NCI-H446 treated with DMSO at 0.1 percent for 48 hours (cell line): ENCODE measurements at places on chromosomes 11 and 22.

DNA sequence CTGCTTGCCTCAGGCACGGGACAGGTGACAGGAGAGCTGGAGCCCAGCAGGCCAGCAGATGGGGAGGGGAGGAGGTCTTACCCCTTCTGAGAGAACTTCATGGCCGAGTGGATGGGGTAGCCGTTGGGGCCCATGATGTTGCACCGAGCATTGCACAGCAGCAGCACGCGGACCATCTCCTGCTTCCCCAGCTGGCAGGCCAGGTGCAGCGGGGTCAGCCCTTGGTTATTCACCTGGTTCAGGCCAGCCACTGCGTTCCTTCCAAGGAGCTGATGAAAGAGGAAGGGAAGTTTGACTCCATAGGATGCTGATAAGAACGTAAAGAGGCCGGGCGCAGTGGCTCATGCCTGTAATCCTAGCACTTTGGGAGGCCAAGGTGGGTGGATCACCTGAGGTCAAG is 29.4 kb upstream of the BAIAP2L2 start:
- no peak for DNase-seq

GRCh38 chr11:58345204-58345603 is 13.7 kb downstream of the OR5B17 start:
- no peak for DNase-seq

GRCh38 chr11:94806419-94806818 is 38.3 kb downstream of the AMOTL1 start:
- no peak for DNase-seq

GRCh38 chr11:119712459-119713358 is 16.3 kb downstream of the NECTIN1 start:
- no peak for DNase-seq

GRCh38 chr11:76638270-76639197 is 32.0 kb downstream of the LRRC32 start:
- DNase-seq = no peak

DNA sequence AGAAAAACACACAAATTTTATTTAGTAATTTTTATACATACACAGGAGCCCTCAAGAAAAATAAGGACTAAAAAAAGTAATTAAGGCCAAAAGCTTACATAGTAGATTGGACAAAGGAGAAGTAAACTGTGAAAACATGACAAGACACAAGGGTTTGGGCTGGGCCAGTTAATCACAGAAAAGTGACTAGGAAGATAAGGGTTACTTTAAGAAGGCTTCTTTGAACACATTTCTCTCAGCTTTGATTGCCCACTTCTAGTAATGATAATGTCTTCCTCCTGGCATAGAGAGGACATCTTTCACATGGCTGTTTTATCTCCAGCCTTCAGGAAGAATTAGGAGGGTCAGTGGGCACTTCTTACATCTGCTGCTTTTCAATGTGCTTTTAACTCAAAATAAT is 3.4 kb downstream of the RNF141 start:
- no peak for DNase-seq

DNA sequence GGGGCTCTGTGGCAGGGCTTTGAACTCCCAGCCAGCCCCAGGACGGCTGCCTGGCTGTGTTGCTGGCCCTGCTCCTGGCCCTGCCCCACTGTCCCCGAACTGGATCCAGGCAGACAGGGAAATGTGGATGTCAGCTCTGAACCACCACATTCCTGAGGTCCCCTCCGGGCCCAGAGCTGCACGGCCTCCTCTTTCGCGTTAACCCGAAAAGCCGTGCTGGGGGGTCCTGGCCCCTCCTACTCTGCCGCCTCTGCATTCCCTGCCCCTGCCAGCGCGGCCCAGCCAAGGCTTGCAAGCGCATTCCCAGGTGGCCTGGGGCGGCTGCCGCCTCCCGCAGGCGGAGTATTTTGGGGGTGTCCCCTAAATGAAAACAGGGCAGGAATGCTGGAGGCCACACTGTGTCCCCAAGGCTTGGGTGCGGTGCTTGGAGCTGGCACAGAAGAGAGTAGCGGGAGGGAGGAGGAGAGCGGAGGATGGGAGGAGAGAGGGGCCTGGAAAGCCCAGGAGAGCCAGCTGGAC is 5.4 kb downstream of the LINC01488 start:
- no peak for DNase-seq

- DNase-seq = no peak
These were observed 671.2 kb downstream of the TBC1D22A start for GRCh38 chr22:47433627-47434026.

GRCh38 chr11:68936358-68936636 is 32.6 kb downstream of the IGHMBP2 start:
- DNase-seq = no peak

DNA sequence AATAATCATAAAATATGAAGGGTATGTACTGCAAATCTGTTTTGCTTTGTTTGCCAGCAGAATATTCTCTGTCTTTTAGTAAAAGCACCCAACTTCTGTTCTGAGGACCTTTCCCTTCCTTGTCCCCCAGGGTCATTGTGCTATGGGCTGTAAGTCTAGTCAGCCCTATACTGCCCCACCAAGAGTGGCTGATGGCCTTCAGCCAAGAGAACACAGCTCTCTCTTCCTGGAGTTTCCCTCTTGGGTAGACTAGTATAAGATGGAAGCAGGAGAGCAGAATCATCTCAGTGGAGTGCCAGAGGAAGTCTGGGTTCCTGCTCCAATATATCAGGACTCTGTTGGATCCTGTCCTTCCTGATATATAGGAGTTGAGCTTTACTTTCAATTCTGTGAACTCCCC is 29.0 kb downstream of the MMP13 start:
- no peak for DNase-seq

GRCh38 chr11:135074397-135074998 is 662.5 kb upstream of the B3GAT1 start:
- DNase-seq = no peak
